ENCODE measurements at places on chromosomes 7 and 10.

DNA sequence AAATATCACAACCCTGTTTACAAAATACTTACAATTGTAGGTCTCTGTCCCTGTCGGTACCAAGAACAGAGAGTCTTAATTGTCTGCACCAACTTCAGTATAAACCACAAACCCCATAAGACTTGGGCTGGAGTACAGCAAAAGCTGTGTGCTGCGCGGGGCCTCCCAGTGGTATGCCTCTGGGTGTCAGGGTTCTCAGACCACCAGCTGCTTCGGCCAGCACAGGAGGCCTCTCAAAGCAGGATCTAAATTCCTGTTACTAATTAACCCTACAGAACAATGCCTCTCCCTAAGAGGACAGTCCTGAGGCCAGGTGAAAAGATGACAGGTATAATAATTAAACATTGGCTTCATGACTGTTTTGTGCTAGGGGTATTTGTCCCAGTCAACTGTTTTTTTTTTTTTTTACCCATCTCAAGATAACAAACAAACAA is 957 bp upstream of the SVIL start:
- peak; percentile 26 for DNase-seq

GRCh38 chr7:155965010-155965409 is 152.7 kb upstream of the SHH start:
- DNase-seq: no peak

GRCh38 chr10:114340816-114341215 is 63.5 kb downstream of the AFAP1L2 start:
- no peak for DNase-seq

DNA sequence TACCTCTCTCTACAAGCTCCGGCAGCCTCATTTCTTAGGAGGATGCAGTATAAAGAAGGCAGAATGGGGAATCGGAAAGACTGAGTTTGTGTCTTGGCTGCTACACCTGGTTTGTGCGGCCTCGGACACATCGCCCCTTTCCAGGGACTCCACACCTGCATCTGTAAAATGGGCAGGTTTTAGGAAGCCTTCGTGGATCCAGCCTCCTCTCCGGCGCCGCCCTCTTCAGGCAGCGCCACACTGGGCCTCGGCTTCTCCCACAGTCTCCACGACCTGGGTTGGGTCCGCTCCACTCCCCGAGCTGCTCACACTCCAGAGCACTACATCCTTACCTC is 341 bp downstream of the GOT1 start:
- no peak for DNase-seq

DNA sequence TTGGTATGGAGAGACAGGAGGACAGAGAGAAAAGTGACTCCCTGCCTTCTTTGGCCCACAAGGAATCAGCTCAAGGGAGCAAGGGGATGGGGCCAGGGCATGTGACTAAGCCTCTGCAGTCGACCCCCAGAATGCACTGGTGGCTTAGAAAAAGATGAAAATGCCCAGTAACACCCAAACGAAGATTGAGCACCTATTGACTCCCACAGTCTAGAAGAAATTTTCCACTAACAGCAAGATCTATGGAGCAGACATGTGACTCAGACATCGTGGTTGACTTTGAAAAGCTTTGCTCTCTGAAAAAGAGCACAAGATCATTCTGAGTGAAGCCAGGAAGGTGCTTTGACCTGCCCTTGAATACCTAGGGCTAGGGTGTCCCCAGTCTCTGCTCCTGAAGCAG is 586.0 kb downstream of the CALN1 start:
- no peak for DNase-seq

GRCh38 chr10:1116051-1116450 is 59.9 kb downstream of the WDR37 start:
- DNase-seq: no peak

DNA sequence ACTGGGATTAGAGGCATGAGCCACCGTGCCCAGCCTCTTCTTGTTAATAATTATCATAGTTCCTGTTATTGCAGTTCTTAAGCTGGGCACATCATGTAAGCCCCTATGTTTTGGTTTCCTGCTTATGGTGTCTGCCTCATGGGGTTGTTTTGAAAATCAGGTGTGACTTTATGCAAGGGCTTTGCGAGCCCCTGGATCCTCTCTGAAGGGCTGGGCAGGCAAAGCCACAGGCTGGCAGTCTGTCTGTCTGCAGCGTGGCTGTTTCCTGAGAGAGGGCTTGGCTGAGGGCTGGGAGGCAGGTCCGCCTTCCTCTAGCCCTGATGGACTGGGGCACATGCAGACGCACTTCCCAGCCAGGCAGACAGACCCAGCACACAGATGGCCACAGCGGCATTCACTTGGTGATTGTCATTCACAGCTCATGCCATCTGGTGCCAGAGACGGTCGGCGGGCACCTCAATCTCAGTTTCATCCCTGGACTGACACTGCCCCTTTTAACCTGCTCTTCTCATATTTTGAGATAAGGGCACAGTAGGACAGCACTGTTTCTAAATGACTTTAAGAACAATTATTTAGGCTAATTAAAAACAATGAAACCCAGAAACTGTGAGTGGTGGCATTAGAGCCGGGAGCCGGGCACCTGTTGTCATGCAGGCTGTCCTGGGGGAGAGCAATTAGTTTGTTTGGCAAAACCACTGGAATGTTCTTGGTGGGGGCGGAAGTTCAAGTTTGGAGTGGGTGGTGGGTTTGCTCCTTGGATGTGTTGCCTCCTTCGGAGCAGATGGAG is 35.5 kb downstream of the RBM20 start:
- no peak for DNase-seq

GRCh38 chr7:137933270-137934017 is 68.4 kb downstream of the CREB3L2 start:
- peak; percentile 79 for DNase-seq

DNA sequence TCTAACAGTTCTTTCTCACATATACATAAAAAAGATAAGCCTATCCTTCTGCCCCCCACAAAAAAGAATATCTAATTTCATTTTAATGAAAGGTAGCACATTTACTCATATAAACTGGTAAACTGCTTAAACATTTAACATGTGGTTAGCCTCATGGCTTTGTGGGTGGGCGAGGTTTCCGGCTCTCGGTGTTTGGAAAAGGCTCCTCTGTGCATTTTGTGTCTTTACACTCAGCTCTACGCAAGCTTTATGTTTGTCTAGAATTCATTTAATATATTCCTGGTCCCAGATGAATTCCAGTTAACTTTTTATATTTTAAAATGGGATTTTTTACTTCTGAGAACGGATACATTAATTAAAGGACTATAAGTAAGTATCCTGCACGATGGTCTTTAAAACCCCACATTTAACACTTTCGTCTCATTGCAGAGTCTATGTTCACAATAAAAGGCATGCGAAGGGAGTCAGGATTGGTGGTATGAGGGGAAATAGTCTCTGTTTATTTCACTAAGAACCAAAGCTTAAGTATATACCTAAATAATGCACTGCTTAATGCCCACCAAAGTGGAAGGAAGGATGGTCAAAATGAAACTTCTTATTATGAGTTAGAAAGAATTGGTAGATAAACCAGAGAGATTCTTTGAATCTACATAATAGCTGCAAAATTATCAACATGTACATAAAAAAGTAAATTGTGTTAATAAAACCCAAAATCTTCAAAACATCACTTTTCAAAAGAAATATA is 197.2 kb downstream of the CRPPA start:
- DNase-seq: no peak

DNA sequence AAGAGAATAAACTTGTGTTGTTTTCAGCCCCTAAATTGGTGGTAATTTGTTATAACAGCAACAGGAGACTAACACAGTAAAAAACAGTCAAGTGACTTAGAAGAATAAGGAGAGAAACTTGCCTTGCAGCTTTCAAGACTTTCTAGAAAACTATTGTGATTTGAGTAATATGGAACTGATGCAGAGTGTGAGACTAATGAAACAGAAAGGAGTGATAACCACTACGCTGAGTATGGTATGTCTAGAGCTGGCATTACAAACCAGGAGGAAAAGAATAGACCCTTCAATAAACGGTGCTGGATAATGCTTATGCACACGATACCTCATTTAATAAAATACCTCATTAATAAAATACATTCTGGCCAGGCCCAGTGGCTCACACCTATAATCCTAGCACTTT is 99.9 kb downstream of the CREM start:
- DNase-seq: no peak

DNA sequence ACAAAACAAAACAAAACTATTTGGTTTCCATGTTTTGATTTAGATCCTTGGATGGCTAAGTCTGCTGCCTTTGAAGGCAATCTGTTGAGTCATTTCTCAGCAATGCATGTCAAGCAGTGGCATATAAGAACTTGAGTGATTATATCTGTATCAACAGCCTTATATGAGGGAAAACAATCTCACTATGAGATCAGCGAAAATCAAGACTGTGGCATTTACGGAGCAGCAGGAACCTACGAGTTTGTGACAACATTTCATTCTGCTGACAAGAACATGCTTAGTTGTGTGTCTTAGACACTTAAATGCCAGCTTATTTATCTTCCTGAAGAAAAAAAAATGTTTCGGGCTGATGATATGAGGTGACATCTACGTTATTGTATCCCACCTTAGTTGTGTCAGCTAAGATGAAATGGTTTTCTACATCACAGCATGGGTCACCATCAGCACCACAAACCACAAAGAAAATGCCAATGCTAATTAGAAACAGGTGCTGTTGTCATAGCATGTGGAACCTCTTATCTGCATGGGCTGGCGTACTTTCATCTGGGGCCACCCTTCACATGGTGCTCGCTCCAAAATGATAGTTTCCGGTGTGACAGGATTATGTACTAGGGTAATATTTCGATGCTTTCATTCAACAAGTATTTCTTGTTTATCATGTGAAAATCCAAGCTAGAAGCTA is 1085.5 kb downstream of the SORCS1 start:
- DNase-seq: peak; percentile 8

DNA sequence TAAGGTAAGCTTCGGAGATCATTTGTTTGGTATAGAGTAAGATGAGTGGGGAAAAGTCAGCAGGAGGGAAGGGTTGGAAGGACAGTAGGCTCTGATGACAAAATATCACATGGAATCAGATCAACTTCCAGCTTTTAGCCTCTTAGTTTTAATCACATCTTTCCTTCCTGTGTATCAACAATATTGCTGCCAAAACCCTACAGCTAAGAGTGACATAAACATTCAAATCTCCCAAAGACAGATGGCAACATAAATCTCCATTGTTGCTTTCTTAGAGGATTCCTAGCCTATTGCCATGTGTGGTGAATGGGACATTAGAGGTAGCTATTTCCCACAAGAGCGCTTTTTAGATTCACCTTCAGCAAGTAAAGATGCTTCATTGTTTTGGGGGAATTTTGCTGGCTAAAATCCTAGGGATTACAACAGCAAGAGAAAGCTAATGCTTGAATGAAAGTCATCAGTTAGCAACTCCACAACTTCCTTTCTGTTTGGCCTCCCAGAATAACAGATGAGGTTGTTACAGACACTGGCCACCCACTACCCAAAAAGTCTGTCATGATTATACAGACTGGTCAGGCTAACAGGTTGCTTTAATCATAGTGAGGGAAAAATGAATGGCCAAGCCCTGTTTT is 35.2 kb upstream of the FZD1 start:
- peak; percentile 21 for DNase-seq

DNA sequence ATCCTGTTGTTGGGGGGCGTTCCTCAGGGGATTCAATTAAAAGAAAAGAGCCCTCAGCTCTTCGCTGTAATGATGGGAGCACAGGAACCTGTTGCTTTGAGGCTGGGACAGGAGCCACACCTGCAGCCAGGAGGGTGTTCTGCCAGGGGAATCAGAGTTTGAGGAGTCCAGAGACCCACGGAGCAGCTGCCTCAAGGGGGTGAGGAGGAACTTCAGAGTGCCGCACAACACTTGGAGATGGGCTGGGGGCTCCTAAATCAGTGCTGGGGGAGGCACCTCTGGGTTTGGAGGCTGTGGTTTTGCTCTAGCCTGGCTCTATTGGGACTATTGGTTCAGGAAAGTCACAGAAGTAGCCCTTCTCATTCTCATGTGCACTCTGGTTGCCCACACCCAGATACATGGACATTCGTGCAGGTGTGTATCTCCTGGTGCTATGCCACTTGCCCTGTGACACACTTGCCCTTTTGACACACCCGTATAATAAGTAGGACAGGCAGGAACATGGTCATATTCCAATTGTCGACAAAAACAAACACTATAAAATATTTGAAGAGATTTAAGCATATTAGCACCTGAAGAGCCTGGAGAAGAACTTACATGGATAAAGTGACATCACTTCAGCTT is 98.1 kb downstream of the PTPN20 start:
- no peak for DNase-seq

GRCh38 chr10:17077346-17077781 is 52.2 kb downstream of the CUBN start:
- peak; percentile 68 for DNase-seq

- DNase-seq: no peak
Observed at GRCh38 chr7:138900035-138900828, 81.0 kb downstream of the KIAA1549 start.

DNA sequence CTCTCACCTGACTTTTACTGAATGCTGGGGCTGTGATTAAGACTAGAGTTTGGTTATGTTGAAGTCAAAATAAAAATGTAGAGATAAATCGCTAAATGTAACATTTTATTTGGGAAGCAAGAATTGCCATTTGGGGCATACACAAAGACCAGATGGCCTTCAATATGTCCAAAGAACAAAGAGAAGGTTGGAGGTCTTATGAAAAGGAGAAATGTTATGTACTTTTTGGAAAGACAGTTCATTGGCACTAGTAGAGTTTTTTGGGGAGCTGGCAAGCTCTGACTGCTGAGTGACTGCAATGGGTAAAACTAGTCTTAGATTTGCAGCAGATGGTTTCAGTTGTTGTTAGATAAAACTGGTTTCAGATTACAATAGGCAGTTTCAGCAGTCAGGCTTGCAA is 35.6 kb upstream of the GALNT17 start:
- no peak for DNase-seq

DNA sequence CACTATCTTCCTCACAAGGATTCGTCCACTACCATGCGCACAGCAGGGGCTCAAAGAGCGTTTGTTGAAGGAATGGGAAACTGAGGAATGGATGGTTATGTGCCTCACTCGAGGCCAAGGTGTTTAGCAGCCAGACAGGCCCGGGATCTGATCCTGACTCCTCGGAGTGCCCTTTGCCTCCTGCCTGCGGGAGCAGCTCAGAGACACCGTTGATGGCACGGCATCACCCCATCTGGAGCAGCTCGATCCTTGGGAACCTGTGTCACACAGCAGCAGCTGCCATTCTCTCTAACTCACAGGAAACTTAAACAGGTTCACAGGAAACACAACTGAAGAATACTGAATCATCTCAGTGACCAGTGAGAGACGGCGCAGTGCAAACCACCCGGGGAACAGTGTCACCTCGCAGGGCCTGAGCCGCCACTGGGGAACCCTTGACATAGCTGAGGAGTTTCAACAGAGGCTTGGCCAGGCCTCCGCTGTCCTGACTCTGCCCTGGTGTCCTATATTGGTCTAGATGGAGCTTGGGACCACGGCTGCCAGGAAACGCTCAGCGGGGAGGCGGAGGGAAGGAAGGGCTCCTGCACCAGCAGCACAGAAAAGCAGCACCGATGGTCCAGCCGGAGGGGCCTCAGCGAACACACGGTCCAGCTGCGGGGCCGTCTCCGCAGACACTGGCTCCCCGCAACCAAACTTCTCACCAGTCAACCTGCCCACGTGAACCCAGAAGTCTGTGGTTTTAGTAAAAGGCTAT is 169.4 kb downstream of the ADARB2 start:
- DNase-seq: no peak
